Trophoblast cell (in vitro differentiated cells and primary cell): ENCODE measurements at places on chromosomes 3 and 15.

GRCh38 chr15:82132742-82133141 lies 86.9 kb upstream of the MEX3B start:
- peak; percentile 38 for DNase-seq

DNA sequence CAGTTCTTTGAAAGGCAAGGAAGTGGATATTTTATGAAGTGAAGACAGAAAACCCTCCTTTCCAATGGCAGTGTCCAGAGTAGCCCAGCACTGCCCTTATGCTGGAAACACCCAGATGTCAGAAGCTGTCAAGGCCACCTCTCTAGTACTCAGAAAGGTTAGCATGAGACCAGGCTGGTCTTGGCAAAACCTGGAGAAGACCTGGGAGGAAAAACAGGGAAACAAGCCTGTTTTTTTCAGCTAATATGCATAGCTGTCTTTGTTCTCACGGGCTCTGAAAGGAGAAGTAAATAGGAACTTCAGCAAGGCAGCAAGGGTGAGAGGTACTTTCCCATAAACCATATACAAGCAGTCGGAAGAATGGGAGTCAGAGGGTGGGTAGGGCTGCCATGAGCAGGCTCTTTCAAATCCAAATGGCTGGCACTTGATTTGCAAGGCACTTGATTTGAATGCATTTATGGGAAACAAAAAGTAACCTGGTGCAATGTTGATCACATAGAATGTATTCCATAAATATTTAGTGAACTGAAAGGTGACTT lies 55.8 kb downstream of the HEG1 start:
- no peak for DNase-seq

DNA sequence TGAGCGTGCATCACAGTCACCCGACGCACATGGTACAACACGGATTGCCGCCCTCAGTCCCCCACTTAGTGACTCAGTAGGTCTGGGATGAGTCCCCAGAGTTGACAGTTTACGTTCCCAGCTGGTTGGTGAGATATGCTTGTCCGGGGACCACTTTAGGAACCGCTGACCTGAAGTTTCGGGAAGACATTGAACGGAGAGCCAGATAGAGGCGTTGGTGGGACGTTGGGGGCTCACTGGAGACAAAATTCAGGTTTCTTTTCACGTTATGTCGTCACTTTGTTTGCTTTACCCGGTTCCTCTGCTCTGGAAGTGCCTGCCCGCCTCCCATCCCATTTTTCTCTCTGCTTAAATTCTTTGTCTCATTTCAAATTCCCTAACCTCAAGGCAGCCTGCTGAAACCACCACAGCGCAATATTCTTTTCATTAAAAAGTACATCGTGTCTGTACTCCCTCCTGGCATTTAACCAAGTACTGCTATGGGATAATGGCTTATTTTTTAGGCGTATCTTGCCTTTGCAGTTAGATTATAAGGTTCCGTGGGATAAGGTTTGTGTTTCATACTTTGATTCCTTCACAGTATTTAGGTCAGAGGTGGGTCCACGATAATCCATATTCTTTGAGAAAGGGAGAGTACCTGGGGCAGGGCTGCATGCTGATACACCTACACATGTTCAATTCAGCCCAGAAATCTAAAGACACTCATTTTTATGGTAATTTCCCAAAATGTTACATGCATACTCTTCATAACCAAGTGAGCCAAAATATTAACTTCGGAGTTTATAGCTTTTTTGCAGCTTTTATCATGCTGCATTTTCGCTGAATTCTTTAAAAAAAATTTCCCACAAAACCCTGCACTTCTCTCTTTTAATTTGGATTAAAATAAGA lies 921 bp downstream of the LMLN start:
- no peak for DNase-seq

- no peak for DNase-seq
Measured at GRCh38 chr3:46890132-46890531, 12.6 kb downstream of the PTH1R start.

DNA sequence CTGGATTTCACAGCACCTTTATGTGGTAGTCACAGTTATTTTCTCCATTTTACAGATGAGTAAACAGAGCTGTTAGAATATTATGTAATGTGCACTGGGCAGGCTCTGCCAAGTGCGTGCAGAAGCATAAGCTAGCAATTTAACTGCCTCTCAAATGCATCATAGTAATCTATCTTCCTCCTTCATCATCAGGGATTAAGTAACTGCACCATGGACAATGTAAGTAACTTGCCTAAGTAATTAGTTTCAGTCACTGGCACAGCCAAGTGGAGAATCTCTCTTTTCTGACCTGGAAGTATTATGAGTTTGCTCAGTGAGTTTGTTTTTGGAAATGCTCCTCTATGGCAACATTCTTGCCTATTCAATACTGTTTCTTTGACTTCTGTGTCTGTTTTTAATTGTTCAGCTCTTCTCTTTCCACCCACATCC lies 260.5 kb downstream of the PTPRG start:
- no peak for DNase-seq

GRCh38 chr15:40477642-40478327 lies 7.0 kb downstream of the CHST14 start:
- DNase-seq: no peak
